ENCODE measurements at places on chromosomes 4 and X.

GRCh38 chr4:14581741-14582140 lies 420.5 kb upstream of the CPEB2 start:
- no peak for DNase-seq

DNA sequence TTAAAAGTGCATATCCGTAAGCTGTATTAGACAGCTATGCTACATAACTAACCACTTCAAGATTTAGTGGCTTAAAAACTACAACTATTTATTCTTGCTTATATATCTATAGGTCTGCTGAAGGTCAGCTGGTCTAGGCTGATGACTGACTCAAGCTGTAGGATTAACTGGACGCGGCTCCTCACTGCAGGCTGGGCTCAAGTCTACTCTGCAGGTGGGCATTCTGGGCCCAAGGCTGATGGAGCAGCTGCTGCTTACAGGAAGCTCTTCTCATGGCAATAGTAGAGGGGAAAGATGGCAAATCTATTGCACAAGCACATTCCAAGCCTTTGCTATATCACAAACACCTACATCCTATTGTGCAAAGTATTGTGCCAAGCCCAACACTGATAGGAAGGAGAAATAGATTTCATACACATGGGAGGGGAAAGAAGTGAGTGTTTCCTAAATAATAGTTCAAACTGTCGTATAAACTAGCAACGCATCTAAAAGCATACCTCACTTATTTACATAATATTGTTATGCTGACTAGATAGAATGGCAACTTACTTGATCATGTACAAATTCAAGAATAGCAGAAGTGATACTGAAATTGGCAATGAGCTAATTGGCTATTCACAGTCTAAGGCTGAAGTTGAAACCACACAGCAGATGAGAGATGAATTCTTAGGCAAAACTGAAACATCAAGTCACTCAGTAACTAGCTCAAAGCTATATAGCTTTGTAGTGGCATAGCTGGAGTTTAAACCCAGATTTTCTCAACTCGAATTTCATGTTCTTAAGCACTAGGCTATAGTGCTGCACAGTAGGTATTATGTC lies 263.8 kb downstream of the NKX6-1 start:
- no peak for DNase-seq

DNA sequence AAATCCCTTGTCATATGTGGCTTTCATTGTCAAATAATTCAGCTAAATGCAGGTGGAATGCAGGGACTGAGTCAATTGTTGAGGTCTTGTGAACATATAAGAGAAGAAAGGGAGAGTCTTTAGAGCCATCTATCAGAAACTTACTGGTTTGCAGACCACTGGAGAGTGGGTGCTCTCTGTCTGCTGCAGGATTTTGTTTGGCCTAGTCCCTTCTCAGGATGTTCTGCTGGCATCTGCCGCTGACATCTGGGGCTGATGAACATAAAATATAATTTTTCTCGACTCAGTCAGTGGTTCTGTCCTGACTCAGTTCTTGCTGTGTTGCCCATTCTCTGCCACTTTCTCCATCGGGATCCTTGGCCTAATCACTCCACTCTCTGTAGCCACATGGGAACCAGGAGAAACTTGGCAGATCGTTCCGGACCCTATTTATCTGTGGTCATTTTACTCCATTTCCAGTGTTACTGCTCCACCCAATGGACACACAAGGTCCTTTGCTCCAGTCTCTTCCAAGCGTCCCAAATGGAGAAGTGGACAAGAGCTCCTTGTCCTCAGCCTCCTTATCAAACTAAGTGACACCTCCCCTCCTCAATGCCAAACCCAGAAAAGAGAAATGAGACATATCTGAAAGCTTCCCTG lies 436.2 kb downstream of the FAT4 start:
- no peak for DNase-seq

GRCh38 chr4:6235012-6235411 lies 34.6 kb upstream of the WFS1 start:
- DNase-seq, result no peak

- no peak for DNase-seq
Measured at GRCh38 chr4:159451006-159451405, 348.1 kb downstream of the RAPGEF2 start.

DNA sequence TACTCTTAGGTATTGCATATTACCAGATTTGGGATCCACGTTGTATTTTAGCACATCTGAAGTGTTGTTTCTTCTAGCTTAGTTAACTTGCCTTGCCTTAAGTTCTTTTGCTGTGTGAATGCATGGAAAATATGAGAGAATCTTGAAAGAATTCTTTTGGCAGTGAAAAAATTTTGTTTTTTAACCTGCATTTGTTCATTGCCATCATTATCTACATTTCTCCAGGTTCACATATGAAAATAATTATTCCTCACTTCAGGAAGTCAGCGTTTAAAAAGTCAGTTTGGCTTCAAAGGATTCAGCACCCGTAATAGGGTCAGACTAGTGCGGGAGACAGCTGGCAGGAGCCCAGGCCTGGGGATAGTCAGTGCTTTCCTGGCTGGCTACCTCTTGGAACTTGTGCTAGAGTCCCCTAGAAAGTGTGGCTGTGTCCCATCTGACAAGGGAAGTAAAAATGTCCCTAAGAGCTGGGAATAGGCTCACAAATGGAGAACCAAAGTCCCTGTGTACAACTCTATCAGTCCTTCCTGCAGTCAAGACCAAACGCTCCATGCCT lies 251.9 kb upstream of the KLF3 start:
- no peak for DNase-seq

Measured in T1000 (cell line).